ENCODE measurements at places on chromosomes 5 and 9.

GRCh38 chr9:75121914-75122558 is 33.7 kb downstream of the OSTF1 start:
- no peak for DNase-seq

GRCh38 chr9:27800692-27801370 is 227.6 kb upstream of the C9orf72 start:
- DNase-seq, result no peak

- peak; percentile 23 for DNase-seq
Measured at GRCh38 chr5:61667525-61668218, 335.6 kb downstream of the ZSWIM6 start.

DNA sequence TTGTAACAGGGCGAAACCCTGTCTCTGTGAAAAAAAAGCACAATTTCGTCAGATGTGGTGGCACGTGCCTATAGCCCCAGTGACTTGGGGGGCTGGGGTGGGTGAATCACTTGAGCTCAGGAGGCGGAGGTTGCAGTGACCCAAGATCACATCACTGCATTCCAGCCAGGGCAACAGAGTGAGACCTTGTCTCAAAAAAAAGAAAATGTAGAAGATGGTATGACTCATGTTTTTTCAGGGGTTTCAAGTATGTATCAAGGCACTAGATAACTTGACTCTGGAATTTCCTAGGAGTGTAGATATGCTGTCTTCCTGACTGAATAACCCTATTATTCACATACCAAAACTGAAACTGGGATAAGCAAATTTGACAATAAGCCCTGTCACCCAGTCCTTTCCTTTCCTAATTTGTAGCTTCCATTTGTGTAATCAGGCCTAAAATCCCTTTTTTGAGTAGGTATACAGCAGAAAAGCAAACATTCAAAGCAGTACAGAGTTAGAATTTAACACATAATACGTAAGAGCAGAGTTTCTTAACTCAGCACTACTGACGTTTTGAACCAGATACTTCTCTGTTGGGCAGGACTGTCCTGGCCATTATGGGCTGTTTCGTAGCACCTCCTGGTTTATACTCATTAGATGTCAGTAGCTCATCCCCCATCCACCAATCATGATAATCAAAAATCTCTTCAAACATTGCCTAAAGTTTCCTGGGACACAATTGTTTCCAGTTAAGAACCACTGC is 17.3 kb upstream of the ANKRD18B start:
- peak; percentile 18 for DNase-seq

- peak; percentile 87 for DNase-seq
Measured at GRCh38 chr5:59792983-59793585, 100.4 kb downstream of the PDE4D start.

GRCh38 chr9:26437056-26437711 is 455.4 kb downstream of the CAAP1 start:
- DNase-seq, result no peak

DNA sequence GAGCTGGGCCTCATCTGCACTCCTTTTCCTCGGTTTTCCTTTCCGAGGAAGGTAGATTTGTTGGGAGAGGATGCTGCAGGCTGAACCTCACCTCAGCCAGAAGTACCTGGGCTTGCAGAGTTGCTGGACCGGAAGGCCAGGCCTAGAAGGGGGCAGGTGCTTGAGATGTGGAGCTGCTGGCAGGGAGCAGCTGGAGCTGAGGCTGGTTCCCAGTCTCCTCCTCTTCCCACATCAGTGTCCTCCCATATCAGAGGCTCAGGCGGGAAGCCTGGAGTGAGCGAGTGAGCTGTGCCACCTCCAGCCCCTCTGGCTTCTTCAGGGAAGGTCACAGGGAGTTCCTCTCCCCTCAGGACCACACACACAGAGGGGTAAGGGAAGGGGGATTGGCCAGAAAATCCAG is 259.4 kb downstream of the GADD45G start:
- no peak for DNase-seq

DNA sequence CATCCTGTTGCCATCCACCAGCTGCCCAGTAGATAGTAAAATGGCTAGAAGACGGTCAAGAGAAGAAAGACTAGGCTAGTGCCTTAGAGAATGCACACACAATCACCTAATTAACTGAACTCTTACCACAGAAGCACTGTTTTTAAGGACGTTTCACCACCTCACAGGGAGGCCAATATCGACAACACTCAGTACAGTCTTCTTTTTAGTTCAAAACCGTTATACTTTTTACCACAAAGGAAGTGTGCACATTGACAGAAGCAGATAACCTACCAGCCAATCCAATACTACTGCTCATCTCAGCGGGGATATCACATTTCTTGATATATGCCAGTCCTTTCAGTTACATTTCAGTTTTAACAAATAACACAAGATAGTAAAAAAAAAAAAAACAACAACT is 122.3 kb downstream of the GNAQ start:
- DNase-seq, result no peak

DNA sequence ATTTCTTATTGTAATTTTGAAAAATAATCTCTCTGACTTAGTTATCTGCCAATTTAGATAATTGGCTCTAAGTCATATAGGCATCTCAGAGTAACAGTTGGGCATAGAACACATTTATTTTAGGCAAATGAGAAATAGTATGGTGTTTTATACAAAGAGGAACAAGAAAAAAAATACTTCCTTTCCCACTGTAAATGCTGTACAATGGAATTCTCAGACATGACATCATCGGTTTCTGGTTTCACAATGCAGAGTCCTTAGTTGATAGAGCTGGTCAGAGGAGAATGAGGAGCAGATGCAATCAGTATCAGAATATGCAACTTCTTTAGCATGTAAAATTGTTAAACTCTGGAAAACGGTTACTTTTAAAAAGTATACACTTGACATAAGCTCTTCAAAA is 49.4 kb downstream of the PLK2 start:
- peak; percentile 53 for DNase-seq

- DNase-seq, result no peak
Measured at GRCh38 chr9:80320480-80320879, 748.7 kb downstream of the TLE4 start.

- peak; percentile 92 for DNase-seq
Measured at GRCh38 chr9:116365056-116365471, 211.5 kb downstream of the PAPPA start.

- DNase-seq, result no peak
Measured at GRCh38 chr5:2755681-2756171, 4.2 kb upstream of the IRX2 start.

GRCh38 chr9:95666785-95667155 is 150.0 kb upstream of the PTCH1 start:
- no peak for DNase-seq

DNA sequence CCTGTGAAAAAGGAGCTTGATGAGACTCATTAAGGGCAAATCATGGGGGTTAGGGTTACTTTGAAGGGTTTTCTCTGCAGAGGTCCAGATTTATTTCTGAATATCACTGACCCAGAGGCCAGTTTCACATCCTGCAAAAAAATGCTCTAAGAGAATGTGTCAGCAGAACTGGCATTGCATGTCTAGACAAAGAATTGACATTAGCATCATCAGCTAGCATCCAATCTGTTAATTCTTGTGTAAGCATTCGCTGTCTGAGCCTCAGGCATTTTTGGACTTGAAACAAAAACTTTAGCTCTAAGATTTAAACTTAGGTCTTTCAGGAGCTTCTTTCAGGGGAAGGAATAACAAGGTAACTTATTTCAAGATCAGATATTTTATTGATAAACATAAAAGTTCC is 187.9 kb upstream of the ELL2 start:
- DNase-seq, result peak; percentile 47

DNA sequence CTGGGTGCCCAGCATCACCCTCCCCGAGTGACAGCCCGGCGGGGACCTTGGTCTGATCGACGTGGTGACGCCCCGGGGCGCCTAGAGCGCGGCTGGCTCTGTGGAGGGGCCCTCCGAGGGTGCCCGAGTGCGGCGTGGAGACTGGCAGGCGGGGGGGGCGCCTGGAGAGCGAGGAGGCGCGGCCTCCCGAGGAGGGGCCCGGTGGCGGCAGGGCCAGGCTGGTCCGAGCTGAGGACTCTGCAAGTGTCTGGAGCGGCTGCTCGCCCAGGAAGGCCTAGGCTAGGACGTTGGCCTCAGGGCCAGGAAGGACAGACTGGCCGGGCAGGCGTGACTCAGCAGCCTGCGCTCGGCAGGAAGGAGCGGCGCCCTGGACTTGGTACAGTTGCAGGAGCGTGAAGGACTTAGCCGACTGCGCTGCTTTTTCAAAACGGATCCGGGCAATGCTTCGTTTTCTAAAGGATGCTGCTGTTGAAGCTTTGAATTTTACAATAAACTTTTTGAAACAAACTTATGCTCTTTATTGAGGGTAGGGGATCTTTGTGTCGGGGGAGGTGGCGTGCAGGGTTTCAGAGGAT is 1.3 kb downstream of the GADD45G start:
- peak; percentile 87 for DNase-seq

- DNase-seq, result no peak
Measured at GRCh38 chr5:79191457-79191856, 44.5 kb upstream of the JMY start.

GRCh38 chr9:127909839-127910273 is 7.0 kb downstream of the ST6GALNAC4 start:
- DNase-seq, result no peak

DNA sequence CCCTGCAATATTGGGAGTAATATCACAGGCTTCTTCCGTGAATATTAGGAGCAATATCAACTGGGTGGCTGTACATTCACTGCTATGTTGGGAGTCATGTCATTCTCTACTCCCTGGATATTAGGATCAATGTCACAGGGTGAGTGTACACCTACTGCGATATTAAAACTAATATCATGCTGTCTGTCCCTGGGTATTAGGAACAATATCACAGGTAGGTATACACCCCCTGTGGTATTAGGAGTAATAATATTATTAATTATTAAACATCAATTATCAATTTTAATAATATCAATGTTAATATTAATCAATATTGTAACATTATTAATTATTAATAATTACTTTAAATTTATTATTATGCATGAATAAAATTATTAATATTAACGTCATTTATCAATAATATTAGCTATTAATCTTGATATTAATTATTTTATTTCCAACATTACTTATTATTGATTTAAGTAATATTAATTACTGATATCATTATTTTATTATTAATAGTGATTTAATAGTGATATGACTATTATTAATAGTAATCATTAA is 121.9 kb downstream of the TMEM38B start:
- no peak for DNase-seq

- DNase-seq, result no peak
Measured at GRCh38 chr5:107224272-107224671, 446.5 kb downstream of the EFNA5 start.

DNA sequence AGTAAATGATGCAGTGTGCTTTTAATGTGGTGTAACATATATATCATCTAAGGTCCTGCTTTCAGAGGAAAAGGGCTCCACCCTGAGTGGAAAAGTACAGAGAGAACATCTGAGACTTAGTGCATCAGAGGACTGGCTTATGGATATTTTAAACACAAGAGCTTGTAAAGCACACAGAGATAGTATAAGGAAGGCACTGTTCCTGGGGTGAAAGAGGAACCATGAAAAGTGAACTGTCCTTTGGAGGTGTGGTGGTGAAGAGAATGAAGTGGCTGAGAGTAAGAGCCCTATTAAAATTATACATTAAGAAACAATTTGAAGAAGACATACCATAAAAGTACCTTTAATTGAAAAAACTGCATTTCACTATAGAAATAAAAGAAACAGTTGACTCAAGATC is 68.9 kb downstream of the CSF2 start:
- DNase-seq, result no peak

- DNase-seq, result no peak
Measured at GRCh38 chr5:139037732-139038131, 160.4 kb downstream of the SIL1 start.

DNA sequence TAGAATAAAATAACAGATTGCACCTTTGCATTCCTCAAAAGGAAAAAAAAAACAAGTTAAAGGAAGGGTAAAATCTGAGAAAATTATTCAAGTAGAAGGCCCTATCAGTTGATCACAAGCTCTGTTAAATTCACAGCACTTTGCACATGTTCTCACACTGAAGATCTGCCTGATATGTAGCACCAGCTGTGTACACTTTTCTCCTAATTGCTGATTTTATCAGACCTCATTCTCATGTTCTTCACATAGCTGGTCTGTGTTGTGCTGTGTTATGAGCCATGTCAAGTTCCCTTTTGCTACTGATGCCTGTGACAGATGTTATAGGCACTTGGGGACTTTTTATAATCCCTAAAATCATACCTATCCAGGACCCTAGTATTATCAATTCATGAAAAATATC is 390.4 kb upstream of the PRR16 start:
- no peak for DNase-seq

DNA sequence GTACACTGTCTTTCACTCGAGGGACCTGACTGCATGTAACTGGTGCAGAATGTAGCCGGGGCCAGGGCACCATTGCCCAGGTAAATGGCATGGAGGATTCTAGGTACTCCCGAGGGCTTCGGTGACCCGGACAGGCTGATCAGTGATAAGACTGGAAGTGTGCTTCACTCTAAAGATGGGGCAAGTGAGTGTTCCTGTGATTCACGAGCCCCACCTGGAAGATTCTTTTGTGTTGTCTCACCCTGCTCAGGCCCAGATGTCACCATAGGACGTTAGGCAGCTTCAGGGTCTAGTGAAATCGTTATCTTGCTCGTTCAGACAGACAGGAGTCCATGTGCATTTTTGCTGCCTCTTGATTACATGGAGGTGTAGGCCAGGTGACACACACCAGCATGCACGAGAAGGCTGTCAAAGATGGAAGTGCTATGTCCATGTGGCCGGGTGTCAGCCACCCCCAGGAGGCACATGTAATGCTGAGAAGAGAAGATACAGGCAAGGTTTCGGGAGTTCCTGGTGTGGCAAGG is 73.9 kb downstream of the WNK2 start:
- DNase-seq, result no peak

- DNase-seq, result no peak
Measured at GRCh38 chr9:134775081-134775951, 105.3 kb upstream of the FCN2 start.

- DNase-seq, result no peak
Measured at GRCh38 chr9:120405134-120405533, 174.8 kb downstream of the CDK5RAP2 start.

DNA sequence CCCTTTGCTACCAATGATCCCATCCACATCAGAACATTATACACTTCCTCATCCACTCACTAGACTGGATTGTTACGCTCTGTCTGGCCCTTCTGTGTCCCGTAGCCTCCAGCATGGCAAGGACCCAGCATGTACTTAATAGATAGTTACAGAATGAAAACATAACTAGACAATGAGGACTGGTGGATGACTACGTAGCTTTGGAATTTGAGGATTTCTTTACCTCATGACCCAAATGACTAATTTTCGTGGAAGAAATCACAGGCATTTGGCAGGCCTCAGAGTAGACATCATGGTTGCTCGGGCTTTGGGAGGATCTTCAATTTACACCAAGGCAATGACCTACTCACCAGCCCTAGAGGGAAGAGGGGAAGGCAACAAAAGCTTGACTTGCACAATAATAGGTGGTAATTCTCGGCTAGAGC is 299.8 kb downstream of the TLE1 start:
- DNase-seq, result peak; percentile 85
